ENCODE measurements at places on chromosomes 6 and 20. TPM values are rescaled to one million over a fixed set of nuclear protein-coding genes. Genes with fewer than 3 reads are reported as not detected.

RAB44 gene
- total RNA-seq = not detected

EYA4 gene
- 1.8 TPM for total RNA-seq

SLC17A9 gene
- 17.3 TPM for total RNA-seq

CTAGE9 gene
- total RNA-seq = 0.20 TPM

TMEM244 gene
- not detected for total RNA-seq

SLC13A3 gene
- total RNA-seq = 2.4 TPM

AVP gene
- not detected for total RNA-seq

MICB gene
- 0.67 TPM for total RNA-seq

OR2J3 gene
- not detected for total RNA-seq

AFG1L gene
- 9.9 TPM for total RNA-seq

ADGRF4 gene
- 9.2 TPM for total RNA-seq

C6orf47 gene
- total RNA-seq = 23.3 TPM

VWA7 gene
- 1.5 TPM for total RNA-seq

AK9 gene
- 15.2 TPM for total RNA-seq

- DNase-seq = no peak
Measured at GRCh38 chr6:40956936-40957335, 82.1 kb downstream of the UNC5CL start.

DNA sequence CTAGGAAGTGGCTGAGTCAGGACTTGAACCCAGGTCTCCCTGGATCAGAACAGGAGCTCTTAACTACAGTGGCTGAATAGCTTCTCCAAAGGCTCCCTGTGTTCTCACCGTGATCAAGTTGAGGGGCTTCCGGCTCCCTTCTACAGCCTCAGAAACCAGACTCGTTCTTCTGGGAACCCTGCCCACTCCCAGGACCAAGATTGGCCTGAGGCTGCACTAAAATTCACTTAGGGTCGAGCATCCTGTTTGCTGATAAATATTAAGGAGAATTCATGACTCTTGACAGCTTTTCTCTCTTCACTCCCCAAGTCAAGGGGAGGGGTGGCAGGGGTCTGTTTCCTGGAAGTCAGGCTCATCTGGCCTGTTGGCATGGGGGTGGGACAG lies 44.6 kb upstream of the TTPAL start:
- DNase-seq = no peak

GRCh38 chr6:127877231-127877630 lies 23.6 kb downstream of the THEMIS start:
- DNase-seq = no peak

DNA sequence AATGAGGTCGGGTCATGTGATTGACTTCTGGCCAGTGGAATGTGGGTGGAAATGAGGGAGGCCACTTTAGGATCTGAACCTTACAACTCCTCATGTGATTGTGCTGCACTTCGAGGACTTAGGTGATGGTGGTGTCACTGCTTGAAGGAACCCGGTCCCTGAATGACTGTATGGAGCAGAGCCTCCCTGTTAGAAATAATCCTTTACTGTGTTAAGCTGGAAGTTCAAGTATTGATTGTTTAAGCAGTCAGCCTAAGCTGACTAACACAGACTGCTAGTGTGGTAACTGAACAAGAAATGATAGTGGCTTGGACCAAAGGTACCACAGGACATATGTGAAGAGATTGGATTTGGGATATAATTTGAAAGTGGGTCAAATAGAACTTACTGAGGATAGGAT lies 138.0 kb downstream of the OPN5 start:
- no peak for DNase-seq

- no peak for DNase-seq
Measured at GRCh38 chr6:43945768-43946080, 175.7 kb downstream of the VEGFA start.

- DNase-seq = no peak
Measured at GRCh38 chr20:34449674-34450592, 66.3 kb upstream of the DYNLRB1 start.

- DNase-seq = no peak
Measured at GRCh38 chr6:108348655-108349349, 53.9 kb downstream of the AFG1L start.

- DNase-seq = no peak
Measured at GRCh38 chr6:162532283-162533008, 195.1 kb downstream of the PRKN start.

DNA sequence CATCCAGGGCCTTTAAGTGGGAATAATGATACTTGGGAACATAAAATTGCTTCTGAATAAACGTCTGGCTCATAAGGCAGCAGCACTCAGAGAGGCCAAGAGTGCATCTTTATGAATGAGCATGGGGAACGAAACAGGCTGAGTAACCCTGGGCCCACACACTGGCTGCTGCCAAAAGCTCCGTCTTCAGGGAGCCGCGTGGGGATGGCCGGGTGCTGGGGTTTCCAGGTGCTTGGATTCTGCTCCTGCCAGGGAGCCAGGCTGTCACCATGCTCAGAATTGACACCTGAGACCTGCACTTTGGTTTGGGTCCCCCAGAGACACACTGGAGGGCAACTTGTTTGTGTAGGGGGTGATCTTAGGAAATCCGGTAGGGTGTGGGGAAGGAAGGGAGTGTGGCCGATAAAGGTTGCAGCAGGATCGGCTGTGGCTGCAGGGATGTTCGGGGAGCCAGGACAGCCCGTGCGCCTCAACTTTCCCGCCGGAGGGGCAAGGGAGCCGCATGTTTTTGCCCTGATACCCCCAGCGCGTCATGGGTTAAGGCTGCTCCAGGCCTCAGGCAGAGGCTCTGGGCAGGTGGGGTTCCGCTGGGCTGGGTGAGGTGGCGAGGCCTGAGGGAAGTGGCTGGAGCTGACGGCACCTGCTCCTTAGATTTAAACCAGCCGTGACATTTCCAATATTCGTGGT lies 101.8 kb downstream of the YTHDF1 start:
- no peak for DNase-seq

DNA sequence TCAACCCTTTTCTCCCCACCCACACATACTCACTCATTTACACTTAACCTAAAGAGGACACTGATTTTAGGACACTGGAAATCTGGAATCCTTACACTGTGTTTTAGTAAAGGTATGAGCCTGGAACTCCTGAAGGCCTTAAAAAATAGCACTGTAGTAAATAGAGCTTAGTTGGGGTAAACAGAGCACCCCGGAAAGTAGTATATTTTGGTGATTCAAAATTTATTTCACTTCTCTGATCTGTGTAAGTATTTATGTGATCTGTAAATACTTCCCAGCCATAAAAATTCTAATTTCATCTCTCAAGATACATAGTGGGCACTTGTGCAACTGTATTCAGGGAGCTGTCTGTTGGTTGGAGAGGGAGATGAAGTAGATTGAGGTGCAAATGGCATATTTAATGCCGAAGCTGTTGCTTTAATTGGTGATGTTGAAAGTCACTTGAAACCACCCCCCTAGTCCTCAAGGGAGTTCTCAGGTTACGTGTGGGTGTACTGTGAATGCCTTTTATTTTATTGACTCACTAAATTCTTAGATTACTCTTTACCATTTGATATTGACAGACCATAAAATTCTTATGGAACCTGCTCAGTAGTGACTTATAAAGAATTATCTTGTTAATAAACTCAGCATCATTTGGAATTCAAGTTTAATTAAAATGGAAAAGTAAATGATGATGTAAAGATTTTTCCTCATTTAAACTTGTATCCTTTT lies 154.9 kb downstream of the SOX4 start:
- no peak for DNase-seq

DNA sequence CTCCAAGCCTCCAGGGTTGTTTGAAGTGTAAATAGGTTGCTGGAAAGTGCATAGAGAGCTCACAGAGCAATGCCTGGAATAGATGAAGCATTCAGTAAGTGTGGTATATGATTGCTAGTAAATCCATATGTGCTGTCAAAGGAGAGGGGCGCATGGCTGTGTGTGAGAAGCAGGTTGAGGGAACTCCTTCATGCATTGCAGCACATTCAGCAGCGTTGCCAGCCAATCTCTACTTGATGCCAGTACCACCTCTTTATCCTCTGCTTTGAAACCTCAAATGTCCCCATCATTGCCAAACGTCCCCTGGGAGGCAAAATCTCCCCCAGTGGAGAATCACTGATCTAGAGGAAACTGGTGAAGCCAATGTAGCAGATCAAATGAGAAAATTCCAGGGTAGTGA lies 82.7 kb upstream of the RALGAPA2 start:
- no peak for DNase-seq

DNA sequence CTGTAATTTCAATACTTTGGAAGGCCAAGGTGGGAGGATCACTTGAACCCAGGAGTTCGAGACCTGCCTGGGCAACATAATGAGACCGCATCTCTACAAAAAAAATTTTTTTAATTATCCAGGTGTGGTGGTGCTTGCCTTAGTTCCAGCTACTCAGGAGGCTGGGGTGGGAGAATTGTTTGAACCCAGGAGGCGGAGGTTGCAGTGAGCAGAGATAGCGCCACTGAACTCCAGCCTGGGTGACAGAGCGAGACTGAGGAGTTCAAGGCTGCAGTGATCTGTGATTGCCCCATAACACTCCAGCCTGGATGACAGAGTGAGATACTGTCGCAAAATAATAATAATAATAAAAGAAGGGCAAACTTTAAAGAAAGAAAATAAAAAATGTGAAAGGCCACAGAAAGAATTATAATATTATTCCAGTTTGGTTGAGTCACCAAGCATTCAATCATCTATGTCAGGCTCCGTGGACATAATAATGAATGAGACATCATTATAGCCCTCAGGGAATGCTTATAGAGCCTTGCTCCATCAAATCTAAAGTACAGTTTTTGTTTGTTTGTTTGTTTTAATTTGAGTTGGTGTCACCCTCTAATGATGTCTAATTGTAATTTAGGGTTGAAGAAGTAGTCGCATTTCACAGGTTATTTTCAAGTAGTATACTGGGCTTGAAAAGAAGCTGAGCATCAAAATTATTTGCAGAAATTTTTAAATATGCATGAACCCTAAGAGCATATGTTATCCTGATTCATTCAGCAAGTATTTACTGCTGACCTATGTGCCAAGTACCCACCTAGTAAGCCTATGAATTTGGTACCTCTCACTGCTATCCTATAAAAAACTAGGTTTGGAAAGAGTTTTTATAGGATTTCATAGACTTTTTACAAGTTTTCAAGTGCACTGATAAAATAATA lies 15.1 kb downstream of the GLYATL3 start:
- DNase-seq = no peak

- DNase-seq = no peak
Measured at GRCh38 chr6:134938896-134939295, 11.0 kb downstream of the ALDH8A1 start.

- no peak for DNase-seq
Measured at GRCh38 chr6:72623808-72624207, 1.9 kb downstream of the KCNQ5 start.

DNA sequence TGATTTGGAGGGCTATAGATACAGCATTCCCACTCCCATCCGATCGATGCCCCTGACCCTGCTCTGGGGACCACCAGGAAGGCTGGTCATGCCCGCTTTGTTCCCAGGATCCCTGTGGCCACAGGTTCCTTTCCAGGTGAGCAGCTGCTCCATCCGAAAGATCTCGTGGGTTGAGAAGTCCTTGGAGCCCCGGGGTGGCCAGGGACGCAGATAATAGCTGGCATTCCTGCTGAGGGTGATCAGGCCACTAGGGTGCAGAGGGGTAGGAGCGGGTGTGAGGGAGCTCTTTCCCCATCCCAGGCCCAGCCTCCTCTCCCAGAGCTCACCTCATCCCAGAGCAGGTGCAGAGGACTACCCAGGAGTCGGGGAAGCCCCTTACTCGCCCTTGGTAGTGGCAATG lies 7.4 kb downstream of the ADAM33 start:
- no peak for DNase-seq

GRCh38 chr20:16314320-16314719 lies 258.9 kb downstream of the KIF16B start:
- no peak for DNase-seq

GRCh38 chr6:22214314-22214713 lies 82.5 kb downstream of the PRL start:
- DNase-seq = no peak

DNA sequence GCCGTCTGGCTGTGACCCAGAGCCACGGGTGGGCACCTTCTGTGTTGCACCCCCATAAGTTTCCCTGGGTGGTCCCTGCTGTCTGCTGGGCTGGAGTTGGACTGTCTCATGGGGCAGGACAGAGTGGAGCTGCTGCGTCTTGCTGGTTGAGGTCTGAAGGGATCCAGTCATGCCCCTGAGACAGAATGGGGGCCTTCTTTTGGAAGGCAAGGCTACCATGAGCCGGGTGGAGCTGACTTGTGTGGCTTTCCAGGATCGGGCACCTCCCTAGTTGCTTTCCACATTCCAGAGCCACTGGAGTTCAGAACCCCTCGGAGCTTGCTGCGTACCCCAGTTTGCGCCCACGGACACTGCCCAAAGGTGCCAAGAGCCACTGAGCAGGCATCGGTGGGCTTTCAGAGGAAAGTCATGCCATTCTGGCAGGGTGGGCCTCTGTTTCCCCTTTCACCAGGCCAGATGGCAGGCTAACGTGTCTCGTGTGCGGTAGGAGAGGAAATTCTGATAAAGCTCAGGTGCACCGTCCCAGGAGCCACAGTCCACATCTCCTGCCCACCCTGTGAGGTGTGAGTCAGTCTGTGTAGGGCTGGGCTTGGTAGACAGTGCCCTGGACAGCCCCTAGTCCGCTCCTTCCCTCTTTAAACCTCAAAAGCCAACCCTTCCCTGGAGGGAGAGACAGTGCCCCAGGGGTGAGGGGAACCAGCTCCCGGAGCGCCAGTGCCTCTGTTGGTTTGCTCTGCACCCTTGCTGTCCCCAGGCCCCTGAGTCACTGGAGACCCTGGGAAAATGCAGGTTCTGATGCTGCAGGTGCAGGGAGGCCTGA lies 125.3 kb downstream of the SYCP2 start:
- no peak for DNase-seq

- no peak for DNase-seq
Measured at GRCh38 chr6:106586815-106587415, 42.4 kb downstream of the RTN4IP1 start.
